ENCODE measurements at places on chromosomes 11 and 22.

DNA sequence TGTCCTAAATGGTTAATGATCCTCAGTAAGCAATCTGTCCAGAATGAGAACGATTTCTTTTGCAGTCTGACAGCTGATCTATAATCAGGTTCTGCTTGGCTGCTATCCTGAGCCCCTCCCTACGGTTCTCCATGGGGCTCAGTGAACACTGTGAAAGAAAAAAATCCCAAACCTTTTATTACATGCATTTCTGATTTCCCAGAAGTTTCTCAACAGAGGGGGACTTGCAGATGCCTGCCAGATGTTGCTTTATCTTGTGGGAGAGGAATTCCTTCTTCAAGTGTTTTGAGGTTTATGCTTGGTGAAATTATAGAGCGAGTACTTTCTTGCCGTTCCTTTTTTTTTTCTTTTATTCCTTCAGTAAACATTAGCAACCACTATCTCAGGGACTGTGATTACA lies 531.9 kb upstream of the ISX start:
- no peak for DNase-seq

- peak; percentile 23 for DNase-seq
Measured at GRCh38 chr22:37905534-37906363, at the start of gene MICALL1. Gene MICALL1, plus strand, starts transcription at chr22:37906297. Its CDS starts 126 bp downstream, at chr22:37906423.

DNA sequence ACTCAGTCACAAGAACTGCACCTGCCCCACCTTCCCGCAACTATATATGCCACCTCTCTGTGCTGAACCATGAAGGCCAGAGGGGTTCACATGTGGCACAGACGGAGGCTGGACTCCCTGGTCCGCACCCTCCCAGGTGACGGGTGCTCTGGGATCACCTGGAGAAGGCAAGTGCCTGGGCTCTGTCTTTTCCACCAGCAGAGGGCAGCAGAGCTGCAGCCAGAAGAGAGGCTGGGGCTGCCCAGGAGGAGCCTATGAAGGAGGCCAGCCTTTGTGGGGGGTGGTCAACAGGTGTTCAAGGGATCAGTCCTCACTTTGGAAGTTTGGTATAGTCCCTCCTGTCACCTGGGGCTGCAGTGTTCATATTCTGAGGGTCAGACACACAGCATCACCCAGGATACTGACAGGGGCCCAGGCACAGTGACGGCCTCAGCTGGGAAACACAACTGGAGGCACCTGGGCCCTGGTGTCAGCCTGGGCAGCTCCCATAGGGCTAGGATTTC lies 39.2 kb upstream of the IGLL5 start:
- DNase-seq = peak; percentile 46

GRCh38 chr11:96279896-96280290 lies 63.1 kb downstream of the MAML2 start:
- DNase-seq = no peak

GRCh38 chr22:19526076-19526701 lies 2.0 kb upstream of the CLDN5 start:
- DNase-seq = no peak

DNA sequence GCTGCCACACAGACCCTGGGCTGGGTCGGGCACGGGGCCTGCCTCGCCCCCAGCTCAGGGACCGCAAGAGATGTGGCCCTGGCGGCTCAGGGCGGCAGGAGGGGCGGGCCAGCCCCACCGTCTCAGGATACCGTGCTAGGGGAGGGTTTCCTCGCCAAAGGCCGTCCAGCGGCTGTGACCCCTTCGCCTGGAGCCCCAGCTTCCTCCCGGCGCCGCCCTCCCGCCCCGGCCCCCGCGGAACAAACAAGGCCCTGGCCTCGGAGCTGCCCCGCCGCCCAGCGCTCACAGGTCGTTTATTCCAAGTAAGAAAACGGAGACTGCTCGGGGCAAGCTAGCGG lies 543 bp upstream of the AP2A2 start:
- no peak for DNase-seq

- DNase-seq = no peak
Measured at GRCh38 chr11:115159207-115159606, 345.0 kb downstream of the CADM1 start.

- no peak for DNase-seq
Measured at GRCh38 chr22:21734540-21735199, 924 bp downstream of the YPEL1 start.

GRCh38 chr11:74683279-74683871 lies 47.9 kb downstream of the CHRDL2 start:
- no peak for DNase-seq

- no peak for DNase-seq
Measured at GRCh38 chr11:7571640-7572000, 57.8 kb downstream of the PPFIBP2 start.

GRCh38 chr22:50165436-50166123 lies 5.0 kb upstream of the PANX2 start:
- DNase-seq = no peak

GRCh38 chr22:37218771-37219411 lies 6.6 kb upstream of the SSTR3 start:
- DNase-seq = peak; percentile 57

- no peak for DNase-seq
Measured at GRCh38 chr11:64758330-64759079, 1.3 kb downstream of the PYGM start.

GRCh38 chr11:59755701-59756557 lies 753 bp downstream of the STX3 start:
- no peak for DNase-seq

- no peak for DNase-seq
Measured at GRCh38 chr11:119580081-119580480, 148.9 kb downstream of the NECTIN1 start.

DNA sequence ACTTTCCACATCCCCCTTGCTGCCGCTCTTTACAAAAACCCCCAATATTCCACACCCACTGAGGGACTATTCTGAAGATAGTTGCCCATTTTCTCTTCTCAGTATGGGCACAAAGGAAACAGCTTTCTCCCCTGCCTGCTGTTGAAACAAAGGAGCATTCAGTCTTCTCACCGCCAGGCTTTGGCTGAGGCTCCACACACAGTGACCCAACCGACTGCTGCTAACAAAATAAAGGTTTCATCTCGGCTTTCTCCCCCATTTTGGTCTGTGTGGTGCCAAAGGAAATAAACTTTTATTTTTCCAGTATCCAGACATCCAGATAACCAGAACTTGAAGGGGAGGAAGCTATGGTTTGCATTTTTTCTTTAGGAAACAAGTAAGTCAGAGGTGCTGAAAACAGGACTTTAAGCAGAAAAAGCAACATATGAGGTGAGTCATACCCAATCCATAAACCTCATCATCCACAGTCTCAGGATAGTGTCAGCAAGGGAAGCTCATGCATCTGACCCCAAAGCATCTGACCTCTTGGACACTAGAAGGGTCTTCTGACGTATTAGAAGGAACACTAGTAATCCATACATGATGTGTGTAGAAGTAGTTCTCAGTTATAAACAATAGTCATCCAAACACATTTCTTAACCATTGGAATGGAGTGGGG lies 6.4 kb downstream of the CLMP start:
- DNase-seq = no peak

DNA sequence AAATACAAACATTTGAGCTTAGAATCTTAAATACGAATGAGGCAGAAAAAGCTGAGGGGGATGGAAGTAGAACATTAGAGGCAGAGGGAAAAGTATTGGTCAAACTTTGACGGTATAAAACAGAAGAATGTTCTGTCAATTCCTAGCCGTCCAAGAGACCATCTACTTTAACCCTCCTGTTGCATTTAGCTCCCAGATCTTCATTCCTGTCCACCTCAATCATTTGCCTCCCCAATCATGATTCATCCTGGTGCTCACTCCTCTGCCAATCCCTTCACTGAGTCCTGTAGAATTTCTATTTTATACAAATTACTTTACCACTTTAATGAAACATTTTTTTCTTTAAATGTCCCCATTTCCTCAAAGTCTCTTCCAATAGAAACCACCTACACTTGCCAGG lies 28.2 kb downstream of the C2CD3 start:
- no peak for DNase-seq

DNA sequence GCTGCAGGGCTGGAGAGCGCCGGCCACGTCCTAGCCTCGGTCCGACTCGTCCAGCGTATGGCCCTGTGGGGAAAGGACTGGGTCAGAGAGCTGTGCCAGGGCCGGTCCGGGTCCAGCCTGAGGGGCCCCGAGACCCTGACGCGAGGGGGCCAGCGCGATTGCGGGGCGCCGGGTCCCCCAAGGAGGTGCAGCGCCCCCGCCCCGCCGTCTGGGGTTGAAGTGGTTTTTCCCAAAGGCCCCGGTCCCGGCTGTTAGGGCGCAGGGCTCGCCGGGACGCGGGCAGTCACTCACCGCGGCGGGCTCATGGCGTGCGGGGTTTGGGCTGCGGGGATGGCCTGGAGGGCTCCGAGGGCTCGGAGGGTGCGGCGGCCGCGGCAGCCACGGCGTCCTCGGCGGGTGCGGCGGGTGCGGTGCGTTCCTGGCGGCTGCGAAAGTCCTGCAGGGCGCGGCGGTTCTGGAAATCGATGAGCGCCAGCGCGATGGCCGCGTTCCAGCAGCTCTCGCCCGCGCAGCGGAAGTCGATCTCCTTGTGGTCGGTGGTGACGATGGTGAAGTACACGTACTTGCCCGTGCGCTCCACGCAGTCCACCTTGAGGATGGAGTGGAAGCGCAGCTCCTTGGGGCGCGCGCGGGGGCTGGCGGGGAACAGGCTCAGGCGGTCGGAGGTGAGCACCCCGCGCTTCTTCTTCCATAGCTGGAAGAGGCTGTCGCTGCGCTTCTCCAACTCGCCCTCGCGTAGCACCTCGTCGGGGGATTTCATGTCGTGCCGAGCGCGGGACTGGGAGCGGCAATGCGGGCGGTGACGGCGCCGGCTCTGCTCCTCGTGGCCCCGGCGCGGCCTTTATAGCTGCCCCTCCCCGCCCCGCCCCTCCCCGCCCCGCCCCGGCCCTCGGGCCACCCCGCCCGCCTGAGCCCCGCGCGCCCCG lies at the start of gene PHLDA2:
Gene PHLDA2, minus strand, starts transcription at position 816 of the 926 bp plus-strand sequence. Its CDS starts 56 bp downstream, at position 760.
- no peak for DNase-seq

GRCh38 chr11:124861670-124862069 lies 3.6 kb upstream of the ROBO3 start:
- no peak for DNase-seq

GRCh38 chr11:119469506-119469905 lies 46.5 kb upstream of the THY1 start:
- DNase-seq = no peak

- no peak for DNase-seq
Measured at GRCh38 chr11:109421981-109422869, at the start of gene C11orf87. Gene C11orf87, plus strand, starts transcription at chr11:109422190. Its CDS starts 1,444 bp downstream, at chr11:109423634.

DNA sequence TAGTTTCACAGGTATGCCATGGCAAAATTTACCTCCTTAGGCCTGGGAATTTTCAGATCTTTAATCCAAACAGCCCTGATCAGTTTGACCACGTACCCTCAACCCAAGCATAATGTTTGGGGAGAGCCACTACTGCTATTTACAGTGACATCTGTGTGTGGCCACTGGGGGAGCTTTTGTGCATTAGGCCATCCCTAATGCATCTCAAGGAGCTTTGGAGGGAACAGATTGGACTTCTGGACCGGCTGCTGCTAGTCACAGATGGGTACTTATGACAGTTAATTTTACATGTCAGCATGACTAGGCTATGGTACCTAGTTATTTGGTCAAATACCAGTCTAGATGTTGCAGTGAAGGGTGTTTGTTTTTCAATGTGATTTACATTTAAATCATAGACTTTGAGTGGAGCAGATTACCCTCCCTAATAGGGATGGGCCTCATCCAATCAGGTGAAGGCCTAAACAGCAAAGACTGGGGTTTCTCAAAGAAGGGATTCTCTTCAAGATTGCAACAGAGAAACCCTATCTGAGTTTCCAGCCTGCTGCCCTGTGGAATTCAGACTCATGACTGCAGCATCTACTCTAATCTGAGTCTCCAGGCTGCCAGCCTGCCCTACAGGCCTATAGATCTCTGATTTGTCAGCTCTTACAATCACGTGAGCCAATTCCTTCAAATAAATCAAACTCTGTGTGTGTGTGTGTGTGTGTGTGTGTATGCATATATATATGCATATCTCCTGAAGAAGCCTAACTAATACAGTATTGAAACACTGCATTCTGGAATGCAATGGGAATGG lies 38.0 kb upstream of the GALNT18 start:
- no peak for DNase-seq

- no peak for DNase-seq
Measured at GRCh38 chr11:30775233-30775522, 189.0 kb upstream of the MPPED2 start.

GRCh38 chr11:64762674-64763525 lies 3.1 kb upstream of the PYGM start:
- no peak for DNase-seq

- DNase-seq = no peak
Measured at GRCh38 chr11:97722721-97723120, 1298.0 kb upstream of the CNTN5 start.

GRCh38 chr11:46719048-46719542 lies at the start of gene F2:
Gene F2, plus strand, starts transcription at chr11:46719213. Its CDS starts 23 bp downstream, at chr11:46719236.
- no peak for DNase-seq

- DNase-seq = no peak
Measured at GRCh38 chr11:43918662-43919061, 23.8 kb upstream of the C11orf96 start.

DNA sequence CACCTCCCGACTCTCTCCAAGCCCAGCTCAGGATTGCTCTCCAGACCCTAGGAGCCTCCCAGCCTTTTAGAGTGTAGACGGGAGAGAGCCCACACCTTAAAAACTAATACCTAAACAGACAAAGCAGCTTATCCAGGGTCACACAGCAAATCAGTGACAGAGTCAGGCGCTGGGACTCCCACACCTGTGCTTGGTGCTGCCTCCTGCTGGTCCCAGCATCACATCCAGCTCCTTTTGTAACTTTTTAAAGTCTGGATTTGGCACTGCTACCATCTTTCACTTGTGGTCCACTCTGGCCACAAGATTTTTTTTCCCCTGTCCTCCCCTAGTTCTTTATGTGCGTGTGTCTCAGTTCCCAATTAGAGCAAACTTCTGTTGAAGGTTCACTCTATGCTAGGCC lies 4.7 kb downstream of the ANO1 start:
- DNase-seq = no peak

All from stimulated activated CD8-positive, alpha-beta memory T cell treated with anti-CD3 and anti-CD28 coated beads, Interleukin-2, amount 100 ng/mL, for 1 hour (primary cell).